ENCODE measurements at places on chromosomes 7 and 10.

GRCh38 chr10:29809383-29809782 lies 174.6 kb upstream of the SVIL start:
- DNase-seq, result no peak

GRCh38 chr10:61784354-61785133 lies 117.0 kb upstream of the ARID5B start:
- no peak for DNase-seq

DNA sequence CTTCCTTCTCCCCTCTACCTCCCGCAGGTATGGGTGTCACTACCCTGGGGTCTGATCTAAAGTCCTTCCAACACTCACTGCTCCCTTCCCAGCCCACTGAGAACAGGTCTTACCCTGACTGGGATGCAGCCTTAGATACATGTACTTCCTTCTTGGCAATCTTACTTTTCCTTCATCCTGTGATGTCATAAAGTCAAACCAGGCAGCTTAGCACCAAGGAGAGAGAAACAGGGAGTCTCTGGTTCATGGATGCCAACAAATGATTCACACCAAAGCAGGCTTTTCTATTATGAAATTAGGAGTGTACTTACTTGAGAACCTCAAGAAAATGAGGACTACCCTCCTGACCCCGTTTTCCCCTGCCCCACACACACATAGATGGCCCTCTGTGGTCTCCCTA lies 111.0 kb upstream of the KMT2E start:
- DNase-seq, result no peak

DNA sequence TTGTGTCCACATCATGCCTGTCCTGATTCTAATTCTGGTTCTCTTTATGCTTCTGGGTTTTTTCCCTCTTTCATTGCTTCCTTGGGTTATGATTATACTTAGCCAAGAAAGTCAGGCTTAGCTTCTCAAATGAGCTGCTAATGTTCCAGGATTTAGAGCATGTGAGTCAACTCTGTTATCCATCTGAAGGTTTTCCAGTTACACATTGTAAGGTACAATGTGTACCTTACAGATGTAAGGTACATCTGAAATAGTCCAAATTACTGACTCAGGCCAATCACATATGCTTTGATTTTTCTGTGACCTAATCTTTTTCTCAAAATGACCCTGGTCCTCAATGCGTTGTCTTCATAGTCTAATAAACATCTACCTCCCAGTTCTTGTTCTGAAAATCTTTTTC lies 13.3 kb upstream of the MIOS start:
- no peak for DNase-seq

GRCh38 chr10:6537770-6538169 lies 42.3 kb downstream of the PRKCQ start:
- peak; percentile 63 for DNase-seq

DNA sequence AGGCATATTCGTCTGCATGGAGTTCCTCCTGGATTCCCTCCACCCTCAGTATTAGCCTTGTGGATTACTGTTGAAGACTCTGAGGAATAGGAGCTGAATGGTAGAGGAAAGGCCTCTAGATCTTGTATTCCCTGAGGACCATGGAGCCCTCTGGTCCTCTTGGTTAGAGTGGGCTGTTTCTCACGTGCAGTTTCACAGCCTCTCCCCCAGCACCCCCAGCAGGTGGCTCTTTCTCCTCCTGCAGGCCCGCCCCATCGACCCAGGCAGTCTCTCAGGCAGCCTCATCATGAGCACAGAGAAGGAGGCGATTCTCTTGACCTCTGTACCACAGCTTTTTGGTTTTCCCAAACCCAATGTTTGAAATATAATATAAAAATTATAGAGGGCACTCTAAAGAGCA lies 102.0 kb downstream of the WNT2 start:
- no peak for DNase-seq

DNA sequence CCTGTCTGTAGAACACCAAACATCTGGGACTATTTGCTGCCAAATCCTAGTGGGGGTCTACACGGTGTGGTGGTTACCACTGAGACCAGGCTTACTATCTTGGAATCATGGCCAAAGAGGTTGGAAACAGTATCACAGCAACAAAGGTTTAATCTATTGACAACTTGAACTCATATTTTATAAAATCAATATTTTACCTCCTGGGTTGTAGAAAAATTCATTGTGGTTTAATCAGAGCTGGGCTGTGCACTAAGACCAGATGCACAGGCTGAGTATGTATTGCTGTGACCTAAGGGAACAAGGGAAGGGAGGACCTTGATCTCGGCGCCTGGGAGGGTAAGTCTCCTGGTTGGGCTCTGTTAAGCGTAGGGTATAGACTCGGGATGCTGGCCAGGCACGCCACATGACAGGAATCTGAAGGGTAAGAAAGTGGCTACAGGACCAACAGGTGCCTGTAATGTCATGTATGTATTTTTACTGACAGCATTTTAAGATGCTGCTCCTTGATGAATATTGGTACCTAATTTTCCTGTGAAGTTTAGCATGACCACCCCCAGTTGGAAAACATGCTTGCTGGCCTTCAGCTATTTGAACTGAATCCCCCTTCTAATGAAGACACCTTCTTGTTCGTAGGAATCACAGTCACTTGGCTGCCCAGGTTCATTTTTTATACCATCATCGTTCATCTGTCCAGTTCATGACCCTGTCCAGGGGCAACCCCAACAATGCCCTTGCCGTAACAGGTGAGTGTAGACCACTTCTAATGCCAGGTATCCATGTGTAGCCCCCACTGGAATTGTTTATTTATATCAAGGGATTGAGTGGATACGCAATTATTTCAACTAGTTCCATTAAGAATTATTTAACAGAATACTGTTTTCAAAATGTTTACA lies 79.5 kb downstream of the EZH2 start:
- DNase-seq, result no peak

- DNase-seq, result no peak
Observed at GRCh38 chr10:25451401-25451800, 276.6 kb downstream of the GPR158 start.

DNA sequence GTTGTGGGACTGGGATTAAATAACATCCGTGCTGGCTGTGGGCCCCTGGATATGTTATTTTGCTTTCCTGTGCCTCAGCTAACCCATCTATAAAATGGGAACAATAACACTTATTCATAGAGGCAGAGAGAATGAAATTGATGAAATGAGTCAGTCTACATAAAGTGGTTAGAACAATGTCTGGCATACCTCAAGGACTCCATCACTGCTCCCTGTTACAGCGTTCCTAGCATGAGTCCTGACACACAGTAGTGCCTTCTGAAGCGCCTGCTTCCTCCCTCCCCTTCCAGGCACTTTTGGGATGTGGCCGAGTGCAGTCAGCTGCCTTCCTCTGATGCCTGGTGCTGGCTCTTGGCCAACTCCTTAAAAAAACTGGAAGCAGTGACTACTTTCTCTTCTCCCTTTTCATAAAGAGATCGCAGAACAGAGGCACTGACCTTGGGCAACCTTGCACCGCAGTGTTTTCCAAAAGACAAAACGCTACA lies 108.4 kb upstream of the ZMIZ1 start:
- no peak for DNase-seq

DNA sequence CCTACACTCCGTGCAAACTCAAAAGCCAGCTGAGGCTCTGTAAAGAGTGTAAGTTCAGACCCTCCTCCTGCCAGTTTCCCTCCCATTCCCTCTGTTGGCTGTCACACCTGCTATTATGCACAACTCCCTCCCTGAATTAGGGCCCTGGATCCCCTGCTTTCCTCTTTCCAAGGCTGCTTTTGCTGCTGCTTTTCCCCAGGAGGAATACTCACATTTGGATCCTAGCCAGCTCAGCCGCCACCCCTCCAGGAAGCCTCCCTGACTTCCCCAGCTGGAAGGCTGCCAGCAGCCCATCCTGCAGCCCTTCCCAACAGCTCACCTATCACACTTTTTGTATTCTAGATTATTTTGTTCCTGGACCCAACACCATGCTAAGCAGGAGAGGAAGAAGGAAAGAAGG lies 40.9 kb upstream of the WDR11 start:
- no peak for DNase-seq

GRCh38 chr10:31694929-31695837 lies 233.4 kb downstream of the ARHGAP12 start:
- no peak for DNase-seq

GRCh38 chr7:103418241-103418640 lies 27.8 kb downstream of the SLC26A5 start:
- DNase-seq, result no peak

- no peak for DNase-seq
Observed at GRCh38 chr7:70833726-70834125, 298.2 kb upstream of the GALNT17 start.

- no peak for DNase-seq
Observed at GRCh38 chr7:80984619-80985018, 65.8 kb upstream of the SEMA3C start.

DNA sequence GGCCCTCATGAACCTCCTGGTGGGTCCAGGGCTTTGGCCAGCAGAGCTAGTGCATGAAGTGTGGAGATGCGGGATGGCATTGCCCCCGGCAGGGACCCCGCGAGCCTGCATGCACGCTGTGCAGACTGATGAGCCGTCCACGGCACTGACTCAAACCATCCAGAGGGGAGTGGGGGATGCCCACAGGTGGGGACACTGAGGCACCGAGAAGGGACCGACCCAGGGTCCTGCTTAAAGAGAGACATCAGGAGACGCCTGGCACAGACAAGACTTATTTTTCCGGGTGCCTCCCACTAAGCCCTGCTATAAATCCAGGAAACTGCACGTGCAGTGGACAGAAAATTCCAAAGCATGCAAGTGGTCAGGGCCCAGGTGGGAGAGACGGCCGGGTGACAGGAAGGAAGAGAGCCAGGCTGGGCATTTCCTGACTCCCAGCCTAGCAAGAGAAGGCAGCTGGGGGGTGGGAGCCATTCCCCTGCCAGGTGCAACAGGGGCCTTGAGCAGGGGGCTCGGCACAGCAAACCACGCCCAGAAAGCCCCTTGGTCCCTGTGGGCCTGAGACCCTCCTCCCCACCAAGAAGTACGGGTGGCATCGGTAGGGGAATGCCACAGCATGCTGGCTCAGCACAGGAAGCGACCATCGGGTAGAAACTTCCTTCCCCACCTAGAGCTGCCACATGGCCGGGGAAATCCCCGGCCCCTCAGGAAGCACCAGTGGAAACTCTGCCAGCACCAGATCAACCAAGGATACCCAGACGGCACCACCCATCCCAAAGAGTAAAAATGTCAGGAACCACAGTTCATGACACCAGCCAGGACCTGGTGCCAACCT lies 91.5 kb downstream of the FOXL3 start:
- no peak for DNase-seq

GRCh38 chr7:102412548-102412947 lies 16.4 kb downstream of the PRKRIP1 start:
- DNase-seq, result no peak

GRCh38 chr7:30447466-30447865 lies 31.1 kb downstream of the NOD1 start:
- DNase-seq, result no peak

GRCh38 chr10:3873728-3874461 lies 88.9 kb upstream of the KLF6 start:
- DNase-seq, result peak; percentile 90

- no peak for DNase-seq
Observed at GRCh38 chr7:18547509-18548187, 52.1 kb downstream of the HDAC9 start.

- DNase-seq, result no peak
Observed at GRCh38 chr7:92206672-92207071, 27.7 kb upstream of the LRRD1 start.

- no peak for DNase-seq
Observed at GRCh38 chr10:52563360-52563759, 209.2 kb downstream of the MBL2 start.

GRCh38 chr7:44762726-44763522 lies 14.3 kb downstream of the ZMIZ2 start:
- no peak for DNase-seq

- DNase-seq, result peak; percentile 86
Observed at GRCh38 chr10:113961182-113962031, 82.3 kb upstream of the ADRB1 start.

DNA sequence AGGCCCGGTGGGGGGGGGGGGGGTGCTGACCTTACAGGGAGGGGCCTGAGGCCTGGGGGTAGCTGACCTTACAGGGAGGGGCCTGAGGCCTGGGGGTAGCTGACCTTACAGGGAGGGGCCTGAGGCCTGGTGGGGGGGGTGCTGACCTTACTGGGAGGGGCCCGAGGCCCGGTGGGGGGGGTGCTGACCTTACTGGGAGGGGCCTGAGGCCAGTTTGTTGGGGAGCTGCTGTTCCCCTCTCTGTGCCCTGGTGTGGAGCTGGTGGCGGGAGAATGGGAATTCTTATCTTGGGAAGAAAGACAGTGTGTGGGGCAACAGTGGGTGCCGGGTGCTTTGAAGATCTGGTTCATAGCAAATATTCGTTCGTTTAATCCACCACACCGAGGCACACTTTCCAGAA lies 46.6 kb upstream of the CFAP46 start:
- DNase-seq, result no peak

DNA sequence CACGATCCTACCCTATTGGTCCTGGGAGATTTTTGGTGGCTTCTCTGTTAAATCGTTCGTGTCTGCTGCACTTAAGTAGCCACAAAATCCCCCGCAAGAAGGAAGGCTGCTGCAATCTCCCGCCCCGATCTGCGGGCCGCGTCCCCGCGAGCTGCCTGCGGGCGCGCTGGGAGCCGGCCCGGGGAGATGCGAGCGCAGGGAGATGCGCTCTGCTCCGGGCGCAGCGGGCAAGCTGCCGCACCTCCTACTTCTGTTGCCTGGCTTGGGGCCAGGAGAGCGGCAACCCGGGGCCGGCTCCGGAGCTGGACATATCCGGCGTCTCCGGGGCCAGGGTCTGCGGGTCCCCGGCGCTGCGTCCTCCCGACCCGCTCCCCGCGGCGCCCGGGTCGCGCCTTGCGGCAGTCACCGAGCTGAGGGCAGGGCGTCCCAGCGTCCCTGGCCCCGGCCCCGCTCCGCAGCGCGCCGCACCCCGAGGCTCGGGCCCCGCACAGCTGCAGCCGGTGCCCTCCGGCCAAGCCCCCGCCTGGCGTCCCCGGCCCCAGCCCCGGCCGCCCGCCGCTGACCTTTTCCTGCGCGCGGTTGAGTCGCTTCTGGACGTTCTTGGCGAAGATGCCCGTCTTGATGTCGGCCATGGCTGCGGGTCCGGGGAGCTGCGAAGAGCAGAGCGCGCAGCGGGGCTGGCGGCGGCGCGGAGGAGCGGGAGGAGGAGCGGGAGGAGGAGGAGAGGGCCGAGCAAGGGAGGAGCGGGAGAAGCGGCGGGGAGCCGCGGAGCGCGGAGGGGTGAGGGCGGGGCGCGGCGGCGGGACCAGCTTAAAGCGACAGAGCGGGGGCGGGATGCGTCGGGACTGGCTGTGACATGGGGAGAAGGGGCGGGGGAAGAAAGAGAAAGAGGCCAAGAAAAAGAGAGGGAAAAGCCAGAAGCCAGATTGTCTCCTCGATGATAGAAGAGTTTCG lies at the start of gene AMPH:
Gene AMPH (minus strand): TSS at position 654 of the 954 bp plus-strand sequence. CDS start 22 bp downstream, at position 632.
- no peak for DNase-seq

GRCh38 chr10:74912682-74913081 lies 86.3 kb downstream of the KAT6B start:
- DNase-seq, result no peak

DNA sequence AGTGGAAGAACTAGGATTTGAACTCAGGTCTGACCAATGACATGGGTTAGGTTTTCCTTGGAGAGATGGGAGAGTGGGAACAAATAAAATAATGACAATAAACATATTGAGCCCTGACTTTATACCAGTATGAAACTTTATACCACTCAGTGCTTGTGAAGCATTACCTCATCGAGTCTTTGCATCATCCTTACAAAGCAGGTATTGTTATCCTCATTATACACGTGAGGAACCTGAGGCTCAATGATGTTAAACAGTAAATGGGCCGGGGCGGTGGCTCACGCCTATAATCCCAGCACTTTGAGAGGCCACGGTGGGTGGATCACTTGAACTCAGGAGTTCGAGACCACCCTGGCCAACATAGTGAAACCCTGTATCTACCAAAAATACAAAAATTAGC lies 47.7 kb downstream of the HHEX start:
- DNase-seq, result no peak

- DNase-seq, result no peak
Observed at GRCh38 chr10:69232736-69233480, 12.8 kb downstream of the HKDC1 start.
